ENCODE measurements at places on chromosomes 1 and 21.

DNA sequence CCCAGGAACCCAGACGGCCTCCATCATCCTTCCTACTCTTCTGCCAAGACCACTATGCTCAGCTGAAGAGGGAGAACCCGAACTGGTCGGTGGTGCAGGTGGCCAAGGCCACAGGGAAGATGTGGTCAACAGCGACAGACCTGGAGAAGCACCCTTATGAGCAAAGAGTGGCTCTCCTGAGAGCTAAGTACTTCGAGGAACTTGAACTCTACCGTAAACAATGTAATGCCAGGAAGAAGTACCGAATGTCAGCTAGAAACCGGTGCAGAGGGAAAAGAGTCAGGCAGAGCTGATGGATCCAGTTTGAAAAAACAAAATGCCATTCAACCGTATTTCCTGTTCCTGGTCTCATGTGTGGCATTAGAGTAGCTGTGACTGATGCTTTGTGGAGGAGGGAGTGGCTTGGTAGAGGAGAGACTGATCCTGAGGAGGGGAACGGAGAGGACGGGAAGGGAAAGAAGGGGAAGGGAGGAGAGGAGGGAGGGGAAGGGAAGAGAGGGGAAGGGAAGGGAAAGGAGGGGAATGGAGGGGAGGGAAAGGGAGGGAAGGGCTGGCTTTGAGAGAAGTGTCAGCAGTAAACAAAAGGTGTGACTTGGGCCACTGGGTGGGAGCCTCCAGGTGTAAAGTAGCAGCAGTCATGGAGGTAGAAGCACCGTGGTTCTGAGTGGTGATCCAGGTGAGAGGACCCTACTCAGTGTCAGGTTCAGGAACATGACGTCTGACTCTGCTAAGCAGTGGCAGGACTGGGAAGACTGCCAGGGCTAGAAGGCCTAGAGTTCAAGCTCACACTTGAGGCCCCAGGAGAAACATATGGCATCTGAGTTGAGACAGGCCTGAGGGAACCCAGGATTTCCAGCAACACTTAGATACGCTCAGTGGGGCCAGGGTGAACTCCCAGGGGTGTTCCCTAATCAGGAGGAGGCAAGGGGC is 846 bp downstream of the HMGB4 start:
- DNase-seq, result no peak

DNA sequence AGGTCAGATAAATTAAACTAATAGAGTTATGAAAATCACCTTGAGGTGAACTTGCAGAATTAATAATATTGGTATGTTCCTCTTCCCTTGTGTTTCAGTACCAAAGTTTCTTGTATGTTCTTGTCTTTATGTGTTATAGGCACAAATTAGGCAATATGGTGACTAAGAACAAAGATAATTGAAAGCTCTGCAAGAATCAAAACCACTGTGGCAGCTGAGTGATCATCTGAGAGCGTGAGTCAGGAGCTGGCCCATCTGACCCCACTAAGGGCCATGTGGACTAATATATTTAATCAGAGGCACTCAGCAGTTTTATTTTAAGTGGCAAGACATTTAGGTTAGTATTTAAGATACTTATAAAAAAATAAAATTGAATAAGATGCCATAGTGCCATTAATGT is 12.8 kb upstream of the CASQ2 start:
- peak; percentile 54 for DNase-seq

DNA sequence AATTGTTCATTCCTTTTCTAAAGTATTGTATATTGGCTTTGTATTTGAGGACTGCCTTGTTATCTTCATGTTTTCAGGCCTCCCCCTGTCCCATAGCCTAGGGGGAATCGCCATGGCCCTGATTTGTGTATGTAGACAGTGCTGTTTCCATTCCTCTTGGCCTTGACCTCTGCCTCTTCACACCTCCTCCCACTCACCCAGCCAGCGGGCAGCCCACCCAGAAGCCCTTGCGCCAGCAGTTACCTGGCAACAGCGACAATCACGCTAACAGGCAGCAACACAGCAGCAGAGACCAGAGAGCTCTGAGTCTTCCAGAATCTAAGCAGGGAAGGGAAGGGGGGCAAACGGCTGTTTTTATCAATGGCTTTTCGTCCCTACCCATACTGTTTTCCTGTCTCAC is 50.0 kb upstream of the NPL start:
- DNase-seq, result no peak

DNA sequence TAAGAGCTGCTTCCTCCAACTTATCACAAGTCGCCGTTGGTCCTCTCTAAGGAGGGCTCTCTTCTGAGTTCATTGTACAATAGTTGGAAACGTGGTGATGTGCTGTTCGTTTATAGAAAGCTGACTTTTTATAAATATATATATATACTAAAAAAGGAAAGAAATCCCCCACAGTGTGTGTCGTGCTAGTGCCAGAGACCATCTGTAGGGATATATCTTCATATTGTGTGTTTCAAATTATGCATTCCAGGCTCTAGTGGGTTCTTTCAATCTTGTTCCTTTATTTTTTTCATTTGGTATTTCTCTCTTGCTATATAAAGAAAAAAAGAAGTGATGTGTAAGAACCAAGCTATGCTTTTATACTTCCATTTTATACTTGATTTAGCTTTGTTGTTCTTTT is 111.8 kb downstream of the TAS1R2 start:
- no peak for DNase-seq

DNA sequence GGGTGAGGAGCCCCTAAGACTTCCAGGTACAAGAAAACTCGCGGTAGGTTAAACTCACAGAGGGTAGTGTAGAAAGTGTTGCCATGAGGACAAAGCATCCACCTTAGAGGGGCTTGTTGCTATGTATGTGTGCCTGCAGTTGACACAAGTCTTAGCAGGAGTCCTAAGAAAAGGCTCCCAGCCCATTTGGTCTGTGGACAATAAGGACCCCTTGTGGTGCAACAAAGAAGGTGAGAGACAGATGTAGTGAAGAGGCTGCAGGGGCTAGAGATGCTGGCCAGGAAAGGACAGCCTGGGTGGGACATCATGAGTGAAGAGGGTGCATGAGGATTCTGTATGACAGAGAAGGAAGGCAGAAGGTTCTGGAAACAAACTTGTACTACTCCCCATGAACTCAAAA is 36.3 kb upstream of the IL10 start:
- no peak for DNase-seq

GRCh38 chr1:85352055-85352454 is 75.6 kb upstream of the BCL10 start:
- DNase-seq, result no peak

- no peak for DNase-seq
Observed at GRCh38 chr1:181023265-181024057, 791 bp upstream of the STX6 start.

DNA sequence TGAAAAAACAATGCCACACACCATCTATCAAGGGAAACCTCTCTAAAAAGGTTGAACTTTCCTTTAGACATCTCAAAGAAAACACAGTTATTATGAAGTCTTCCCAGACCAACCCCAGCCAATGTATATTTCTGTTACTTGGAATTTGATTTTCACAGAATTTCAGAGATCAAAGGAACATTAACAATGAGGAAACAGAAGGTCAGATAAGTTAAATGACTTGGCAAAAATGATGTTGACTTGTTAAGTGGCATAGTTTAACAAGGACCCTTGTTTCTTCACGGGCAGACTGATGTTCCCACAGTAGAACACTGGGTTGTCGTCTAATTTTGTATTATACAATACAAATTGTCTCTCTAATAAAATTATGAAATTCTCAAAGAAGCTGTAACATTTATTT is 29.0 kb downstream of the NME7 start:
- DNase-seq, result no peak

DNA sequence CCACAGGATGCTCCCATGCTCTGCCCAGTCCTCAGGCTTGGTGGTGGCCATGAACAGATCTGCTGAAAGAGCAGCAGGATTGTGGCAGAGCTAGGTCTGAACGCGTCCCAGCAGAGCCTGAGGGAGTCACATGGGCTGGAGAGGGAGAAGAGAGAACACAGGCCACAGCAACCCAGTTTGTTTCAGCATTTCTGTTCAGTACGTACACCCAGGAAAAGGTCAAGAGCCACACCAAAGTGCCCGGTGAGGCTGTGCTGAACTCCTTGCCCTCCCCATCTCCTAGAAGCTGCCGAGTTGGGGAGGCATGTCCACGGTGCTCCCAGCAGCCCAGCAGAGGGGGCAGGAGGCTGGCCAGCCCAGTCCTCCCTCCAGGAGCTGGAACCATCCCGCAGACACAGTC is 5.5 kb downstream of the PKP1 start:
- no peak for DNase-seq

- DNase-seq, result no peak
Observed at GRCh38 chr1:94716965-94717364, 103.2 kb upstream of the SLC44A3 start.

DNA sequence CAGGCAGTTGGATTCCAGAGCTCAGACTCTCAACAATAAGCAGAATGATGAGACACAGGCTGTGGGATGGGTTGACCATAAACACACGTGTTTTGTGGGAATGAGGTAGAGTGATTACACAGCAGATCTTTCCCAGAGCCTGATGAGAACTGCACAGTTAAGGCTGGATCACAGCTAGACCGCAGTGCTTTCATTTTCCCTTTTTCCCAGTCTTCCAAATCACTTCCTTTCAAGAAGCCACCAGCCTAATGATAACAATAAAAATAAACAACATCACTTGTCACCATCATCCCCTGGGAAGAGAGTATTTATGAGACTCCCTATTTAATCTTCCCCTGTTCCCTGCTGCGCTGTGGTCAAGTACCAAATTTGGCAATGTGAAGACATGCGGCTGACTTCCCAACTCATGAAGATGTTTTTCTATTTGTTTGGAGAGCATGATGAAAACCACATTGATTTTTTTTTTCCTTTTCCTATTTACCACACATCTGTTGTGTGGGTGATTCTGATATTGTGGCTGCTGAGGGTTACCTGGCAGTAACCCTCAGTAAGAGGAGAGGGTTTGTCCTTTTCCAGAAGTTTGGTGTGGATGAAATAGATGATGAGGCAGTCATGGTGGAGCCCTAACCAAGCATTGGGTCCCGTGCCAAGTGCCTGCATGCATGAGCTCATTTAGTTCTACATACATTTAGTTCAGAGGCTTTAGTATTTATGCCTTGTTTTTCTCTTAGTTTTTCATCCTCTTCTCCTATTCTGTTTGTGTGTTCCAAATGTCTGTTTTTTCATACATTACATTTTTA is 248.9 kb upstream of the HOOK1 start:
- no peak for DNase-seq

DNA sequence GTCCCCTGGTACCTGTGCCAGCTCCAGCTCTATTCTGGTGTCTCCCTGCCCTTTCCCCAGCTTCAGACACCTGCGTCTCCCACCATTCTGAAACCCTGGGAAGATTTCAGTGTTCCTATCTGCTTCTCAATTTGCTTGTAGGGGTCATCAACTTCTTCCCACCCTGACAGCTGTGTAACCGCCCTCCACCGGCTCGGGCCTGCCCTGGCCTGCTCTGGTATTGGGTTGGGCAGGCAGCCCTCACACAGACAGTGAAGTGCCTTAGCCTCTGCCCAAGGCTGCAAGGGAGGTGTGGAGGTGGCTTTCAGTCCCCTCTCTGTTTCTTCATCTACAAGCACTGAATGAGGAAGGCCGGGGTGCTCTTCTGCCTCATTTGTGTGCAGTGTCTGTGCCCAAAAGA is 97.2 kb downstream of the LAMC2 start:
- DNase-seq, result no peak

GRCh38 chr21:44574457-44575306 is 1.2 kb downstream of the KRTAP10-4 start:
- no peak for DNase-seq

- DNase-seq, result no peak
Observed at GRCh38 chr1:52590266-52590665, 11.9 kb upstream of the GPX7 start.

DNA sequence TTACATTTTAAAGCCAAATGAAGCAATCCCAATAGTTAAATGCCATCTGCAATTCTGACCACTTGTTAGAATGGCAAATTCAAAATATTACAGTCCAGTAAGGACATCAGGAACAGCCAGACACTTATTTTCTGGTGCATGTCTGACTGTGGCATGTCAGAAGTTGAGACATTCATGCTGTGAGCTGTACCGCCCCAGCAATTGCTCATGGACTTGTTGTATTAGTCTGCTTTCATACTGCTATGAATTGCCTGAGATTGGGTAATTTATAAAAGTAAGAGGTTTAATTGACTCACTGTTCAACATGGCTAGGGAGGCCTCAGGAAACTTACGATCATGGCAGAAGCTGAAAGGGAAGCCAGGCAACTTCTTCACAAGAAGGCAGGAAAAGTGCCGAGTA is 19.1 kb downstream of the DDAH1 start:
- no peak for DNase-seq

GRCh38 chr1:166302989-166303758 is 136.4 kb upstream of the FAM78B start:
- DNase-seq, result no peak

GRCh38 chr21:44390886-44391285 is 37.5 kb downstream of the TRPM2 start:
- no peak for DNase-seq

- no peak for DNase-seq
Observed at GRCh38 chr21:31686272-31686915, 26.9 kb downstream of the SOD1 start.

DNA sequence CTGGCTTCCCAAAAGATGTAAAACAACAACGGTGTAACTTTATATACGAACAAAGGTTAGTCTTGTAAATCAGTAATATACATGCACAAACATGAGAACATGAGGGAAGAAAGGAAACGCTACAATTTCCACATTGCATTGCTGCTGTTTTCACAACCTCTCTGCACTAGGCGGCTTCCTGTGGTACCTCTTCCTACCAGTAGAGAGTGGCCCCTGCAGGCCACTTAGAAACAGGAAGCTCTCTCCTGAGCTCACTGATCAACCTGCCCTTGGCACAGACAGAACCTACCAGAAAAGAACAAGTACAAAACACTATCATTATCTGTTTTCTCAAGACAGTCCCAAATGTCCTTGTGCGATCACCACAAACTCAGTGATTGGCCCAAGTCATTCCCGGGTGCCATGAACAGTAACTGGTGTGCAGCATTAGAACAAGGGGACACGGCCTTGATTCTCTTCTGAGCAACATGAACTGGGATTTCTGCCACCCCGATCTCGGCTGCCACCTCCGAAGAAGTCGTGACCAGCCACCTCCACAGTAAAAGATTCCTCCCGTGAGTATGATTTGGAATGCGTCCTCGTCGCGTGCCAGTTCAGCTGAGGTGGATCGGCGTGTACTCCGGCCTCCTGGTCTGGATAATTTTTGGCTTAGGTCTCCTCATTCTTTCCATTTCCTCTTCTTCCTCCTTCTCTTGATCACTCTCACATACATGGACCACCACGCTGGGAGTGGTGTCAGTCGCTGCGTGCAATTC is 5.7 kb upstream of the KCNE1 start:
- no peak for DNase-seq

- no peak for DNase-seq
Observed at GRCh38 chr21:15445327-15445726, 284.5 kb upstream of the USP25 start.

DNA sequence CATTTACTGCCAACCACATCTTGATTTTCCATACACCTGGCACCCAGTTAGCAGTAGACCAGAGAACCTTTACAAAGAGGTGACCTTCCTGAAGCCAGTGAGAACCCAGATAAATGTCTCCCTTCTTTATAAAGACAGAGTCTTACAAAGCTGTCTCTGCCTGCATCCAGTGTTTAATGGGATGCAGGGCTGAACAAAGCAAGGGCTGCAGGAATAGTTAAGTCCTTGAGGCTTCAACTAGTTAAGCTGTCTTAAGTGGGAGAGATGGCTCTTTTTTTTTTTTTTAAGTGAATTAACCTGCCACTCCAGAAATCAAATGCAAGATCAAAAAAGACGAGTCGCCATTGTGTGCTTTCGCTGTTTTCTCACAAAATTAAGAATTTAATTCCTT is 1.5 kb downstream of the AHCYL1 start:
- no peak for DNase-seq

- DNase-seq, result no peak
Observed at GRCh38 chr1:59494145-59494833, 197.4 kb downstream of the FGGY start.

Measured in PC-9 (cell line).